SW 1271 (cell line): ENCODE measurements at places on chromosomes 2 and 18.

DNA sequence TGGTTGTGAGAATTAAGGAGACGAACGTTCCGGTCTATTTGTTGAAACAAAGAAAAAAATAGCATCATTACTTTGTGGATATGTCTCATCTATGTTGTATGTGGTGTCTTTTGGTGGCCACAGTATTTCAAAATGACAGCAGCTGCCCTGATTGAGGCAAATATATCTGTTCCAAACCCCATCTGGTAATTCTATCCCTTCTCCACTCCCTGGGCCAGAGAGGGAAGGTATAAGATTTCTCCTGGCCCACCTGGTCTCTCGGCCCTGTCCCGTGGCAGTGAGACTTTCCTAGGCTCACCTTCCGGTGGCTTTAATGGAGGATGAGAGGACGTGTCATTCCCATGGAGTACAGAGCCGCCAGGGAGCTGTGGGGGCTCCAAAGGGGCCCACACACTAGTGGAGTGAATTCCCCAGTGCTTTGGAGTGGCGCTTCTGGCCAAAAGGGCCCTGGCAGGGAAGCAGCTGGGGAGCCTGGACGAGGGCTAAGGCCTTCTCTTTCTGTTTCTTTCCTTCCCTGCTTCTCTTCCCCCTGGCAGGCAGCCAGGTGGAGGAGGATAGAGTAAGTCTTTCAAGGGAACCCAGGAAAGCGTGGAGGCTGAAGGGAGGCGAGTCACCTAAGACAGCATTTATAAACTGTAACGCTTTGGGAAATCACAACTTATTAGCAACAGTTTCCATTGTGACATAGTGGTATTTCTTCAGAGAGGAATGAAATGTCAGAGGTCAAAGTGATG lies 5.6 kb downstream of the FOSL2 start:
- no peak for DNase-seq

GRCh38 chr2:123453046-123453700 lies 571.9 kb upstream of the CNTNAP5 start:
- DNase-seq = no peak

DNA sequence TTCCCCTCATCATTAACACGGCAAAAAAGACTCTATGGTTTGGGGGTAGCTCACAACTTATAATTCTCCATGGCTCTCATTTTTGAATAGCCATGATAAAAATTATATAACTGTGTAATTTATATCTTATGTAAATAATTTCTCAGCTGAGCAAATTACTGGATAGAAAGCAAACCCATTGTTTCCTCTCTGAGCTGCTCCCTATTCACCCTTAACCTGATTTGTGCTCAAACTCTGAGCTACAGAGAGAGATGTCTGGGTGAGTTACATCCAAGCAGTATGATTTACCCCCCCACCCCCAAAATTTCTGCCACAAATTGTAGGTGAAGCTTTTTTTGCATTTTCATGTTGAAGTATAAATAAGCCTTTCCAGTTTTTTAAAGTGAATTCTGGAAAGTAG lies 123.7 kb downstream of the TFCP2L1 start:
- DNase-seq = no peak

GRCh38 chr2:238299803-238300202 lies 11.4 kb upstream of the PER2 start:
- no peak for DNase-seq

GRCh38 chr18:47755102-47755456 lies 175.4 kb downstream of the SMAD2 start:
- DNase-seq = no peak

GRCh38 chr2:102253140-102253752 lies 58.1 kb upstream of the IL1RL1 start:
- DNase-seq = no peak

GRCh38 chr18:46009125-46009840 lies 42.2 kb upstream of the EPG5 start:
- DNase-seq = no peak

DNA sequence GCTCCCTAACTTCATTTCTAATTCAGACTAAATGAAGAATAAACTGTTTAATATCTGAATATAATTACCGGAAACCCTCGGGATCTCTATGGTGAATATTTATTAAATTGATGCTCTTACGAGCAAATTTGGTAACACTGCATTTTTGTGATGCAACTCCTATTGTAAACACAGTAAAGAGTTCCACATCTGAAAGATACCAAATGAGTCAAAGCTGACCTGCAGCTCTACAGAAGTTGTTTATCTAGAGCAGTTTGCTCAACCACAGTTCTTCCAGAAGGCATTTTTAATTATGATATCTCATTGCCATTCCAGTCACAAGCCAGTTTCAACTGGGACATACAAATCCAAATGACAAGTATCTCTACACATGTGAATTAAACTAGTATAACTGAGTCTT lies 129.7 kb downstream of the PKP4 start:
- no peak for DNase-seq

DNA sequence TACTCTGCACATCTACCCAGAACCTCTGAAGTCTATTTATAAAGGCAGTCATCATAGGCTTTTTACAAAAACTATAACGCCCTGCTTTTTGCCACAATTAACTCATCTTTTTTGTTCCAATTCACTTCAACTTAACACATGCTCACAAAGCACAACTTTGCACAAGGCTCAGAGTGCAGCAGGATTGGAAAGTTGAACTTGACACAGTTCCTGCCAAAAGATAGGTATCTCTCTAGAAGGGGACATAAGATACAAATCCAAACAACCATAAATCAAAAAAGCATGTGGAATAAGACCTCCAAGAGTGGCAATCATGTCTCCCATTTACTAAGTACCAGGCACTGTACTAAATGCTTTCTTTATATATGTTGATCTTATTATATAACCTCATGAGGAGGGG lies 36.2 kb downstream of the RPL37A start:
- DNase-seq = no peak

DNA sequence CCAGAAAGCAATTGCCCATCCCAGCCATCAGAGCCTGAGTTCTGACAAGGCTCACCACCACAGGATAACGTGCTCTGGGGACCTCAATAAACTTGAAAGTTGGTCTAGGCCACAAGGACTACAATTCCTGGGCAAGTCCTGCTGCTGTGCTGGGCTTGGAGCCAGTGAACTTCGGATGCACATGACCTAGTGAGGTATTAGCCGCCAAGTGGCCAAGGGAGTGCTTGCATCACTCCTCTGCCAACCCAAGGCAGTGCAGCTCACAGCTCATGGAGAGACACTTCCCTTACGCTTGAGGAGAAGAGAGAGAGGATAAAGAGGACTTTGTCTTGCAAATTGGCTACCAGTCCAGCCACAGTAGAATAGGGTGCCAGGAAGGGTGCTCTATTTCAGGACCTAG lies 219.6 kb downstream of the MBD2 start:
- DNase-seq = no peak
